ENCODE measurements at places on chromosomes 7 and 10.

- DNase-seq = no peak
- no peaks in the 10 kb centered on the region for H3K4me1 ChIP-seq
- no peaks in the 10 kb centered on the region for H3K36me3 ChIP-seq
- no peak overlapping the region for H3K4me3 ChIP-seq
- H3K27ac ChIP-seq = no peak overlapping the region
Measured at GRCh38 chr10:45429790-45430189, 55.8 kb downstream of the ALOX5 start.

DNA sequence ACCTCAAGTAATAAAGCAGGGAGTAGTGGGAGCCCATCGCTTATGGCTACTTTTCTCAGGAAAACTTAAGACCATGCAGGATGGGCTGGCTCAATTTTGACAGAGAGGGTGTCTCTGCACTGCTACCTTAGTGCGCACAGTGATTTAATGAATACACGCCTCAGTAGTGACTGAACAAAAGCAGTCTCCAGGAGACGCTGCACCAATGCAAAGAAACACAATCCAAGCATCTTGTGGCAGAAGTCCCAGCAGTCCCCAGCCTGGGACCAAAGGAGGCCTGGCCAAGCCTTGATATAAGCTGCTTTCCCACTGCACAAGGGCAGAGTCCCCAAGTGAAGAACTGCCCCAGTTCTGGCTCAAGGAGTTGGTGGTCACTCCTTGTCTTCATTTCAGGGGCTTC lies 368.9 kb downstream of the KCNMA1 start:
- no peaks in the 10 kb centered on the region for H3K36me3 ChIP-seq
- H3K4me1 ChIP-seq = no peaks in the 10 kb centered on the region
- H3K27ac ChIP-seq = no peak overlapping the region
- no peak overlapping the region for H3K4me3 ChIP-seq
- no peak for DNase-seq

DNA sequence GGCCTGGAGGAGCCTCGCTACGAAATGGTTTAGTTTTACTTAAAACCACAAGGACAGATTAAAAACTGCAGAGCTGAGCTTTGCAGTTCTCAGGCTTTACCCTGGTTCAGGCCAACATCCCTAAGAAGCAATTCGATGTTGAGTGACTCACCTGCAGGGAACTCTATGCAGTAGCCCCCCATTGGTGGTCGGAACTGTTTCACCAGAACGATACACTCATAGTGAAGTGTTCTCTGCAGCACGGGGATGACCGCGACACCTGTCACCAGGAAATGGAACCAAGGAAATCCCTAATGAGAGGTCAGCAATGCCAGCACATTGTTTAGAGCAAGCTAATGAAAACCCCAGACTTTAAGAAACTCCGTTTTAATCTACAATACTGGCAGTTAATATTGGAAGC lies 18.0 kb downstream of the NUDT5 start:
- no peak overlapping the region for H3K27ac ChIP-seq
- no peaks in the 10 kb centered on the region for H3K4me1 ChIP-seq
- H3K27me3 ChIP-seq = no peaks in the 10 kb centered on the region
- H3K4me3 ChIP-seq = no peak overlapping the region

GRCh38 chr7:132254455-132254854 lies 321.8 kb downstream of the PLXNA4 start:
- peaks cover 7% of the 10 kb centered on the region for H3K4me1 ChIP-seq
- no peak overlapping the region for H3K27ac ChIP-seq
- H3K36me3 ChIP-seq = no peaks in the 10 kb centered on the region
- no peak for DNase-seq

GRCh38 chr10:89503652-89504370 lies 31.6 kb downstream of the SLC16A12 start:
- H3K27ac ChIP-seq = no peak overlapping the region
- H3K36me3 ChIP-seq = no peaks in the 10 kb centered on the region
- no peak overlapping the region for H3K4me3 ChIP-seq
- no peak for DNase-seq
- H3K4me1 ChIP-seq = no peaks in the 10 kb centered on the region

- DNase-seq = no peak
- no peaks in the 10 kb centered on the region for H3K36me3 ChIP-seq
- H3K4me1 ChIP-seq = peaks cover 15% of the 10 kb centered on the region
- H3K27ac ChIP-seq = no peak overlapping the region
Measured at GRCh38 chr10:44399659-44400451, 15.0 kb upstream of the CXCL12 start.

DNA sequence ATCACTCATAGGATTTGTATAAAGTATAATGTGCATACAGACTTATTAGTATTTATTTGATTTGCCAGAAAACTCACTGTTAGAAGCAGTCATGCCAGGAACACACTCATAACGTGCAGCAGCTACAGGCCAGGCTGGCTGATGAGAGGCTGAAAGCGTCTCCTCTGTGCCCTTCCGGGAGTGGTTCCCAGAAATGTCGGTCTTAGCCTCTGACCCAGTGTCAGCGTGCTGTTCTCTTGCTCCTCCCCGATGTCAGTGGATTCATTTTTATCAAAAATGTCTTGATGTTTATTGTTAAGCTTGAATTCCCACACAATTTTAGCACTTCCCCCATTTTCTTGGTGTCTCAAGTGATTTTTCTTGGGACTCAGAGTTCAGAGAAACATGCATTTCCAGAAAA lies 33.3 kb upstream of the GARS1 start:
- H3K36me3 ChIP-seq = no peaks in the 10 kb centered on the region
- H3K4me1 ChIP-seq = no peaks in the 10 kb centered on the region
- H3K4me3 ChIP-seq = no peak overlapping the region

- H3K4me1 ChIP-seq = no peaks in the 10 kb centered on the region
- H3K27ac ChIP-seq = no peak overlapping the region
Measured at GRCh38 chr7:54796150-54796549, 37.1 kb upstream of the SEC61G start.

GRCh38 chr7:82729172-82730030 lies 285.8 kb upstream of the CACNA2D1 start:
- H3K4me3 ChIP-seq = no peak overlapping the region
- H3K27ac ChIP-seq = no peak overlapping the region
- H3K4me1 ChIP-seq = no peaks in the 10 kb centered on the region
- DNase-seq = peak; percentile 55

GRCh38 chr7:151644554-151644953 lies 124.9 kb upstream of the RHEB start:
- DNase-seq = no peak
- H3K4me3 ChIP-seq = no peak overlapping the region
- no peaks in the 10 kb centered on the region for H3K4me1 ChIP-seq
- no peaks in the 10 kb centered on the region for H3K36me3 ChIP-seq

GRCh38 chr7:128162666-128163065 lies 78.4 kb upstream of the LEP start:
- H3K27me3 ChIP-seq = peaks cover 21% of the 10 kb centered on the region
- no peak for DNase-seq
- peaks cover 2% of the 10 kb centered on the region for H3K4me1 ChIP-seq
- H3K36me3 ChIP-seq = no peaks in the 10 kb centered on the region
- H3K4me3 ChIP-seq = no peak overlapping the region
- no peak overlapping the region for H3K27ac ChIP-seq

- no peaks in the 10 kb centered on the region for H3K27me3 ChIP-seq
- no peaks in the 10 kb centered on the region for H3K4me1 ChIP-seq
- no peak overlapping the region for H3K27ac ChIP-seq
- peak; percentile 79 for DNase-seq
- H3K4me3 ChIP-seq = no peak overlapping the region
- H3K36me3 ChIP-seq = no peaks in the 10 kb centered on the region
Measured at GRCh38 chr7:141533149-141533949, 17.9 kb upstream of the AGK start.

GRCh38 chr7:50684011-50684712 lies 98.5 kb downstream of the GRB10 start:
- no peaks in the 10 kb centered on the region for H3K4me1 ChIP-seq
- no peaks in the 10 kb centered on the region for H3K27me3 ChIP-seq
- H3K27ac ChIP-seq = no peak overlapping the region
- no peak overlapping the region for H3K4me3 ChIP-seq
